Stimulated activated CD8-positive, alpha-beta memory T cell treated with anti-CD3 and anti-CD28 coated beads, Interleukin-4, amount 100 ng/mL, for 48 hours (primary cell): ENCODE measurements at places on chromosomes 11 and 22.
A peak's percentile ranks its signal among the peaks of the same experiment; 100 is the strongest.

- DNase-seq, result no peak
These were observed 3.3 kb downstream of the MAP4K2 start for GRCh38 chr11:64799623-64800302.

DNA sequence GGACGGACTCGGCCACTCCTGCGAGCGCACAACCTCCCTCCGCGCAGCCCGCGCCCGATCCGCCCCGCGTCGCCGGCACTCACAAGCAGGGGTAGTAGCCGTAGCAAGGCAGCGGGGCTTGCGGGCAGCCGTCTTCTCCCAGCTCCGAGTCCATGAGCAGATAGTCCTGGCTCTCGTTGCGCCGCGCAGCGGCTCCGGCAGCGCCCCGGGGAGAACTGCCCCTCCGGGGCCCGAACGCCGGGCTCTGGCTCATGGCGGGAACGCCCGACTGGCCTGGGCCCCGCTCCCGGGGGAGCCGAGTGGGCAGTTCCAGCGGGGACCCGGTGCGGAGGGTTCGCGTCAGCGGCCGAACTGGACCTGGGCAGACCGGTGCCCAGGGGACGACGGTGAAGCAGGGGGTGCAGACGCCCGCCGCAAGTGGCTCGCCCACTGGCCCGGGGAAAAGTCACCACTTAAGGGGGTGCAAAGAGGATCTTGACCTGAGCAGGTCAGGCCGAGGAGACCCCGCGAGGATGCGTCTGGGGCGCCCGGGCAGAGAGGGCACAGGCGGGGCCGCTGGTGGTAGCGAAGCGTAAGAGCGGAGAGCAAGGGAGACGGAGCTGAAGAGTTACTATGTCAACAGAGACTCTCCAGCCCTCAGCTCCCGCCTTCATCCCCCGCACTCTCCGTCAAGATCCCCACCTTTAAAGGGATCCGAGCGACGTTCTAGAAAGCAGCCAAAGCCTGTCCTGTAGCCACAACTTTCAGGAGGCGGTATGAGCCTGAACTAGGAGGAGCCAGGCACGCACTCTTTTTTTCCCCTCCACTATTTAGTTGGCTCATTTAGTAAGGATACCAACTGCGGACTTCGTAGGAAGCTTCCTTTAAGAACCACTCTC, at the start of gene TRPC6:
TRPC6 (minus strand) TSS at position 757 of the 878 bp plus-strand sequence; CDS start at position 253, 504 bp downstream.
- DNase-seq, result no peak

GRCh38 chr22:37986371-37986770, 2.0 kb upstream of the SOX10 start:
- DNase-seq, result no peak

DNA sequence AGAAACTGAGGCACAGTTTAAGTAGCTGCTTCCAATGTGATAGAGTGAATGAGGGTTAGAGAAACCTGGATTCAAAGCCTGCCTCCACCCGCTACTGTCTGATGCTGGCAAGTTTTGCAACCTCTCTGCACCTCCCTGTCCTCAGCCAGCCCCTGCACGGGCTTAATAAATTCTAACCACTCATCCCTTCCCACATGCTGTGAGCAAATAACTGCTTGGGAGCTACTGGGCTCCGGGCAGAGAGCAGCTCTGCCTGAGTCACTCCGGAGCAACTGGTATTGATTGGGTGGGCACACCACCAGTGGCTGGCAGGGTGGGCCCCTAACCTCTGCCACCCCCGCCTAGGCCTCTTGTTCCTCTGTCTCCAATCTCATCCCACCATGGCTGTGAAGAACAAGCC, 104.3 kb upstream of the SYT13 start:
- no peak for DNase-seq

DNA sequence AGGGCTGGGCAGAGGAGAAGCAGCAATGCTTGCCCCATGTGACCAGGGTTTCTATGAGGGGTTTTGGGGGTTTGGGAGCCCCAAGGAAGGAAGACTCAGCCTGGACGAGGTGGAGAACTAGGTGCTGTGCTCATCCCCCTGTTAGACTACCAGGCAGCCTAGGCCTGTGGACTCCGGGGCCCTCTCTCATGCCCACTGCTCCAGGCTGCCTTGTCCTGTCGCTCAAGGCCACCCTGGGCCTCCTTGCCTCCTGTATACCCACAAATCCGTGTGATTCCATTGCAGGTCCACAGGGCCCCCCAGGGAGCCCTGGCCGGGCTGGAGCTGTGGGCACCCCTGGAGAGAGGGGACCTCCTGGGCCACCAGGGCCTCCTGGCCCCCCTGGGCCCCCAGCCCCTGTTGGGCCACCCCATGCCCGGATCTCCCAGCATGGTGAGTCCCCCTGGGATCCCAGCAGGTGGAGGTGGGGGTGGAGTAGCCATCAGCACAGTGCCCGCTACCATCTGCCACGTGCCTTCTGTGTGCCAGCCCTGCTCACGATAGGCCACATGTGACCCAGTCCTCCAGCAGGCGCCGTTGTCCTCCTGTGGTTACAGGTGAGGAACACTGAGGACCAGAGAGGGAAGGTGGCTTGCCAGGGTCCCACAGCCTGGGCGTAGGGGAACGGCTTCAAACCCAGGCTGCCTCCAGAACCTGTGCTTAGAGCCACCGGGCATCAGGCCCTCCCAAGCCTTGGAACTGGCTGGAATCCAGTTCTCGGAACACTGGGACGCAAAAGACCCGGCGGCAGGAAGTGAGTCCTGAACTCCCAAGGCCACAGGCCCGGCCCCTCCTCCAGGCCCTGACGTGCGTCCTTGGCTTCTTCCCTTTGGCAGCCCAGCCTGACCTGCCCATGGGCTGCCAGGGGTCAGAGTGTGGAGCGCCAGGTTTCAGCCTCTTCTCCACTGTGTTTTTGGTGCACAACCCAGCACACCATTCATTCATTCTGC, 26.6 kb downstream of the EMID1 start:
- DNase-seq, result no peak

GRCh38 chr11:121754598-121754997, 301.8 kb upstream of the SORL1-AS1 start:
- no peak for DNase-seq

DNA sequence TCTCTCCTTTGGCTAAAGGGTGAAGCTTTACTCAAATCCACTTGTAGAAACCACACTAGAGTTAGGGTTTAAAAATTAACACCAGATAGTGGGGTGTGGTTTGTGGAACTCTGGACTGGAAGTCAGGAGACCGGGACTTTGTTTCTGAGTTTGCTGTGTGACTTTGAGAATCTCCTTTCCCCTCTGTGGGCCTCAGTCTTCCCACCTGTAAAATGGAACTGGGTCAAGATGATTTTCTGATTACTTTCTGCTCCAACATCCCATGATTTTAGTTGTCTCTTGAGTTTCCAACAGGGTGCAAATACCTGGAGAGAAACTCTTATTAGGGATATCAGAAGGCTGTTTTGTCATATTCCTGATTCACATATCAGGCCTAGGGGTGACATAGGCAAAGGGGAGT, 301.0 kb downstream of the MIAT start:
- no peak for DNase-seq

GRCh38 chr11:114501901-114502300, 57.8 kb downstream of the NXPE1 start:
- no peak for DNase-seq

GRCh38 chr22:50444663-50445062, 30.2 kb downstream of the SBF1 start:
- no peak for DNase-seq

DNA sequence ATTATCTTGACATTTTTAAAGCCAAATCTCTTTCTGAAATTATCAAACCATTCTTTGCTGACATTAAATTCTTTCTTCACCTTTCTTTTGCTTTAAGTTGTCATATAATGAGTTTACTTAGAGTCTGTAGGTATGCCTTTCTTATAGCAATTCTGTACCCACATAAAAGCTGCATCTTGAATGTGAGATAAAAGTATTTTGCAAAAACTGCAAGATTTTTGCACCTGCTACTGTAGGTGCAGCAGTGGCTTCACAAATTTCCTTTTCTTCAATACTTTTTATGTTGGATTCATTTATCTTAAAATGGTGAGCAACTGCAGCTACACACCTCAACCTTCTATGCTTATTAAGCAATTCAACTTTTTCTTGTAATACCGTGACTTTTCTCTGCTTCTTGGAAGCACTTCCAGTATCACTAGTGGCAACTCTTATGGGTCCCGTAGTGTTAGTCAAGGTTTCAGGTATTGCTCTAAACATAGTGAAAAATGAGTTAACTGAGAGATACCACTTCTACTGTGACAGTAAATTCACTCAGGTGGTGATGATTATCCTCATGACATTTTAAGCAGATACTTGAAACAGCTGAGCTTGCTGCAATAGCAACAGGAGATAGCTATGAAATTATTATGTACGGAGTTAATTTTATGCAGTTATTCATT, 18.8 kb downstream of the ZFP91 start:
- no peak for DNase-seq

DNA sequence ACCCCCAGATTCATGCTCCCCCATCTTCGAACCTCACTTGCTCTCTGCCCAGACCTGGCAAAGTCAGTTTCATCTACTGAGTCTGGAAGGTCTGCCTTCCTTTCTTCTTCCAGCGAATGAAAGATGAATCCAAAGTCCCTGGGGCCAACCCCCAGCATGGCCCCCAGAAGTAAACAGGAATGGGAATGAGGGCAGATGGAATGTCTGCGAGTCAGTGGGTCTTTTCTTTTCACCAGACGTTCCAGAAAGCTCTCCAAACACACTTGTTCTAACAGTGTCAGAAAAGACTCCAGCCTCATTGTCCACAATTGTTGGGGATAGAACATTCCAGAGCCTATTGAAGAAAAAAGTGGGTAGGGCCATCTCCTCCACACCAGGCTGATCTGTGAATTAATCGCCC, 28.6 kb downstream of the RIBC2 start:
- DNase-seq, result no peak

- DNase-seq, result peak; percentile 64
These were observed 22.9 kb downstream of the FLI1 start for GRCh38 chr11:128716661-128717210.

DNA sequence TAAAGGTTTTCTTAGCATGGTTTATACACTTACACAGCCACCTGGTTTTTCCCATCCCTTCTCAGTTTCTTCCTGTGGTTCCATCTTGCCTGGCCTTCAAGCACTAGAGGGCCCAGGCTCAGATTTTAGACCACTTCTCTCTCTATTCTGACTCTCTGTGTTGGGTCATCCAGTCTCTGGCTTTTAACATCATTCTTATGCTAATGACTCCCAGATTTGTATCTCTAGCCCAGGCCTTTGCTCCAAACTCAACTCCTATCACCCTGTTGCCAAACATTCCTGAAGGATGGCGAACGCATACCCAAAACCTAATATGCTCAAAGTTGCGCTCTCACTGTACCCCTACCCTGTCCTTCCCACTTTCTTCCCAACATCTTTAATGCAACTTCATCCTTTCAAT, 135.1 kb downstream of the SPATA19 start:
- no peak for DNase-seq

DNA sequence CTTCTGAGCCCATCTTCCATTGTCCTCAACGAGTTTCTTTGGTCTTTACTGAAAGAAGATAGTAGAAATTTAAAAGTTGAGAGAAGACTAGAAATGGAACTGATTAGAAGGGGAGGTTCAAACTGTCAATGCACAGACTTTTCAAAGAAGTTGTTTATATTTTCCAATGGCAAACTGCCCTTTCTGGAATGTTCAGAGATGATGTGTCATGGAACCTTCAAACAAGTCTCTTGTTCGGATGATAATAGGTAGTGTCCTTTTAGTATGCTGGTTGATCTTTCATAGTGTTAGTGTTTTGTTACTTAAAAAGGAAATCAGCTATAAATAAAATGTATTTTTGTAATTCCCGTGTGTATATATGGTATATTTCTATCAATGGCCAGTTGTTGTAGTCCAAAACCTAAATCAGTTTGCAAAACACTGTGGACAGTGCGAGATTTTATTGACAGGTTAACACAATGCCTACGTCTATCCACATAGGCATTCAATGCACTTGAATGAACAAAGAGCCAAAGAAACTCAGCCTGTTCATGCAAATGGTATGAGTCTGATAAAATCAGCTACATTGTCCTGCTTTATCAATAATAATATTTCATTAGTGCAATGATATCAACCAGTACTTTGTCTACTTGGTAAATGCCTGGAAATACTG, 30.9 kb downstream of the C11orf91 start:
- no peak for DNase-seq

DNA sequence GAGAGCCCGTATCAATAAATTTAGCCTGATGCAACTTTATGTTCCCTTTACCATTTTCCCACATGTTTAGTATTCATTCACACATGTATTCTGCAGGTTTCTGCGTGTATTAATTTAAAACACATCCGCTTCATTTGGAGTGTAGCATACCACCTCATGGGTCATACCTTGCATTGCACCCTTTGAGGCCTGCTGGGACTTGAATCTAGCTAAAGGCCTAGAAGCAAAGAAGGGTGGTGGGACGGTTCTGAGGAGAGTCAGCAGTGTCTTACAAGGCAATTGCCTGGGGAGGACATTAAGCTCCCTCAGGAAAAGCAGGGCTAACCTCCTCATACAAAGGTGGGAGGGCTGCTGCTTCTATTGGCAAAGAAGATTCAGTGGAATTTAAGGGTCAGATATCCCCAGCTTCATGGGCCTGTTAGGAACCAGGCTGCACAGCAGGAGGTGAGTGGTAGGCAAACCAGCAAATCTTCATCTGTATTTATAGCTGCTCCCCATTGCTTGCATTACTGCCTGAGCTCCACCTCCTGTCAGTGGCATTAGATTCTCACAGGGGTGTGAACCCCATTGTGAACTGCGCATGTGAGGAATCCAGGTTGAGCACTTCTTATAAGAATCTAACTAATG, 15.9 kb upstream of the SNX19 start:
- DNase-seq, result no peak

DNA sequence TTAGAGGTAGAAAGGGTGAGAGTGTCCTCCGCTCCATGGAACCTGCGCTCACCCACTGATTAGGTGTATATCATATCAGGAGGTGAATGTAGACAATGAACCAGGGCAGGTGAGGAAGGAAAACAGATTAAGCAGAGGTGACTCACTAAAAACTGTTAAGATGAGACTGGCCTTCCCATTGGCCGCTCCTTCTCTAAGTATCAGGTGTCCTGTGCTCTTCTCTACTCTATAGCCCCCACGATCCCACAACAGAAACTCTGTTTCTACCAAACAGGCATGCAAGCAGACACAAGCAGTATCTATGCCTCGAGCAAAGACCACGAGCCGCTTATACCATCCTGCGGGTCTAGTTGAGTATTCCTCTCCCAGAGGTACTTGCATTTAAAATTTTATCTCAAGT, 103.1 kb downstream of the SNX19 start:
- DNase-seq, result no peak

GRCh38 chr22:40302149-40302548, 44.2 kb upstream of the ADSL start:
- DNase-seq, result peak; percentile 52

DNA sequence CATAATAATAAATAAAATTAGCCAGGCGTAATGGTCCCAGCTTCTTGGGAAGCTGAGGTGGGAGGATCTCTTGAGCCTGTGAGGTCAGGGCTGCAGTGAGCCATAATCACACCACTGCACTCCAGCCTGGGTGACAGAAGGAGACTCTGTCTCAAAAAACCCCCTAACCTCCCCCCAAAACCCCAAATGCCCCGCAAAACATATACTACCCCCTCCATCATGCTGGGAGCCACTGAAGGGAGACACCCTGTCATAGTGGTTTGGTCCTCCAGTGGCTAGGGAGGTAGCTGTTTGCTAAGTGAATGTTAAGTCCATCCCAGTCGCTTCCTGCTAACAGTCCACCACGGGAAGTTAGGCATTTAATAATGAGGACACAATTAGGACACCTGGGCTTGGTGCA, 125.0 kb downstream of the ABTB2 start:
- DNase-seq, result no peak
